ENCODE measurements at places on chromosomes 7 and 10. TPM values are rescaled to one million over a fixed set of nuclear protein-coding genes. Genes with fewer than 3 reads are reported as not detected.

DNA sequence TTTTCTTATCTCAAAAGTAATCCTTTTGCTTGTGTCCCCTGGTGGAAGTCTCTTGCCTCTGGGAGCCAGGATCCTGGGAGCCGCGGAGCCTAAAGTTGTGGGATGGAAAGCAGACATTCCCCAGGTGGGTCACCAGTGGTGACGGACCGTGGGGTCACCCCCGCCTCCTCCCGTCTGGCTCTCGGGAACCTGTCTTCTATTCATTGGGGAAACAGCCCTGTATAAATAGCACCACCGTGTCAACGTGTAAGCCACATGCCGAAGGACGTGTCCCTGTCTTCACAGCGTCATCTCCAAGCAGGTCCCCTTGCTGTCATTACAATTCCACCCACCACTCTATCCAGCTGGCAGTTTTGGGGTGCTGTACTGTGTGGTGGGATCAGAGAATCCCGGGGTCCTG lies 87.5 kb downstream of the ELFN1 start:
- no peak for DNase-seq

DNA sequence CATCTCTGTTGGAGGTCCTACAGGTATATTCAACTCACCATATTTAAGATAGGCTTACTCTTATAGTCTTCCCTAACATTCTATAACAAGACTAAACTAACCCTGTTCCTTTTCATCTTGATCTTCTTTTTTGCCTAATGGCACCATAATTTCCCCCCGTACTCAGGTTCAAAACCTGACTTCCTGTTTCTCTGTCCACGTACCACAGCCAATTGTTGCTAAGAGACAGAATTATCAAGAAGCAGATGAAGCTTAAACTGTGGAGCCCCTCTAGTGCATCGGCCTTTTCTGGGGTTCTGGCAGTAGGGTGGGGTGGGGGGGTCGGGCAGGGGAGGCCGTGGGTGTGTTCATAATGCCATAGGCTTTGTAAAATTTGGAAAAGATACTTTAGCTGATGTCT lies 109.2 kb downstream of the EVX1 start:
- no peak for DNase-seq

- no peak for DNase-seq
Observed at GRCh38 chr10:64659311-64659710, 1138.1 kb downstream of the REEP3 start.

The NUTM2A gene
- 0.20 TPM for total RNA-seq

The DOCK1 gene
- 47.4 TPM for total RNA-seq

Data from left lung (tissue), 14 donors.